Motor neuron (in vitro differentiated cells): ENCODE measurements at places on chromosomes 11 and 22.

DNA sequence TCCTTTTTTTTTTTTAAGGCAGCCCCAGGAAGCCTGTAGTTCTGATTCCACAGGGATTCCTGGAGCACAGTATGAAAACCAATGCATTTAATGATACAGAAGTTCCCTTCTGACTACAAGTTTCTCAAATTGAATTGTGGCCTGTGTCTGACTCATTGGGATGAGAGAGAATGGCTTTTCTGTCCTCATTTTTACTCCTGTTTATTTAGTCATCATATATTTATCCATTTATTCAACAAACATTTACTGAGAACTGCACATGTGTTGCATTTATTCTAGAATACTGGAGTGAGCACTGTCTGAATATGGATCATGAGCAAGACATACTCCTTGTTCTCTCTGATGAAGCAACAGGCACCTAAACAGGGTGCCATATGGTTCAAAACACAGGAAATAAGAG, 231.2 kb downstream of the NTM start:
- ATAC-seq, result no peak

DNA sequence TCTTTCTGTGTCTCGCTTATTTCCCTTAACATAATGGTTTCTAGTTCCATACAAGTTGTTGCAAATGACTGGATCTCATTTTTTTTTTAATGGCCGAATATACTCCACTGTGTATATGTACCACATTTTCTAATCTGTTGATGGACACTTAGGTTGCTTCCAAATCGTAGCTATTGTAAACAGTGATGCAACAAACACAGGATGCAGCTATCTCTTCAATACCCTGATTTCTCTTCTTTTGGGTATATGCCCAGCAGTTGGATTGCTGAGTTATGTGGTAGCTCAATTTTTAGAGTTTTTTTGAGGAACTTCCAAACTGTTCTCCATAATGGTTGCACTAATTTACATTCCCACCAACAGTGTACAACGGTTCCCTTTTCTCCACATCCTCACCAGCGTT, 100.4 kb upstream of the CHORDC1 start:
- ATAC-seq, result no peak

- ATAC-seq, result no peak
These were observed 5.0 kb upstream of the RFPL3 start for GRCh38 chr22:32352681-32353080.

DNA sequence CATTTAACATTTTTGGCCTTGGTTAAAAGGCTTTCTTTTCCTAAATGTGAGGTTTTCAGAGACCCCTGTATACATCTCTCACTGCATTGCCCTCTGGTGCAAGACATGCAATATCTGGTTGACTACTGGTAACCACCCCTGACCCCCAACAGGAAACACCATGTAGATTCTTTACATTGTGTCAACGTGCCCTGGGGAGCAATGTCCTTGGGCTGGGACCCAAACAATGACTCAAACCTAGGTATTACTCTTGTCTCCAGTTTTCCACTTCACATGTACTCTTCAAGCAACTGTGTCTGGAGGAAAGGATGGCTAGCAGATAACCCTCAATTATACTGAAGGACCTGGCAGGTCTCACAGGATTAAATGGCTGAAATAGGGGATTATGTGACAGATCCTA, 1.1 kb upstream of the GPR83 start:
- ATAC-seq, result no peak

- ATAC-seq, result no peak
These were observed 7.1 kb upstream of the MUC6 start for GRCh38 chr11:1043563-1044096.

DNA sequence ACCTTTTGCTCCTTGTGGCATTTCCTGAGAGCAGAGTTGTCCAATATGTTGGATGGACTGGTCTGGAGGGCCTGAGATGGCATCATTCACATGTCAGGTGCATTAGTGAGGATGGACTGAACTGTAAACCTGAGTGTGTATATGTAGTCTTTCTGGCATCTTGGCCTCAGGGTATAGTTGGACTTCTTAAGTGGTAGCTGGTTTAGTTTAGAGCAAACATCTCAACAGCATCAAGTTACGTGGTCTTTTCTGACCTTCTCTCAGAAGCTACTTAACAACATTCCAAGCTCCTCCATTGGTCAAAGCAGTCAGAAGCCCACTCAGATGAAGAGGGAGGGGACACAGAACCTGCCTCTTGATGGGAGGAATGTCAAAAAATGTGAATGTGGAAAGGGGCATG, 829.9 kb downstream of the METTL15 start:
- no peak for ATAC-seq

- peak; percentile 72 for ATAC-seq
These were observed 76.0 kb downstream of the TRIM29 start for GRCh38 chr11:120061761-120062560.

DNA sequence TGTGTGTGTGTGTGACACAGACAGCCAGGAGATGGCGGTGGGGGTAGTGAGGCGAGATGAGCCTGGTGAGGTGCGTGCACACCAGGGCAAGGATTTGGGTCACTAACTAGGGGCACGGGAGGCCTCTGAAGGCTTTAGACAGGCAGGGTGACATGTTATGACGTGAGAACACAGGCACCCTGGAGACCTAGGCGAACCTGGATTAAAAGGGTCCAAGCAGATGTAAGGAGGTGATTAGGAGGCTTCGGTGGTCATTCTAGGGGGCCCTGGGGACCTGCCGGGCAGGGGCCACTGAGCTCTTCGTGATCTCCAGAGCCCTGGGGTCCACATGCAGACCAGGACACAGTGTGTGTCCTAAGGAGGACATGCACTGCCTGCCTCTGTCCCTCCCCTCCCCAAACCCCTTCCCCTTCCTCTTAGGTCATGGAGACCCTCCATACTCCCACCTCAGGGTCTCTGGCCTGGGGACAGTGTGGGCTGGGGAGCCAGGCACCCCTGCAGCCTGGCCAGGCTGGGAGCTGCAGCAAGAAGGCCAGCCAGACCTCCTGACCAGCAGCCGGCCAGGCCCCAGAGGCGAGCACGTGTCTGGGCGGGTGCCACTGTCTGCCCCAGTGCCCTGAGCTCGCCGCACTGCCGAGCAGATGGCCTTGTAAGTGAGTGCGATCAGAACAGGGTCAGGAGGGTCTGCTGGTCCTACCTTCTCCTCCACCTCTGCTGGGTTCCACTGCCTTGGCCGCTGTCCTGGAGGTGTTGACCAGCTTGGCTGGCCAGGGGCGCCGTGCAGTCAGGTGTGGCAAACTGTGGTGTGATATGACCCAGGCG, 32.1 kb downstream of the IFT27 start:
- no peak for ATAC-seq

- no peak for ATAC-seq
These were observed 149.7 kb downstream of the LDLRAD3 start for GRCh38 chr11:36093548-36093947.
